ENCODE measurements at places on chromosomes 3 and 15.

- no peak for DNase-seq
- H3K27me3 ChIP-seq: peaks cover 3% of the 10 kb centered on the region
- no peaks in the 10 kb centered on the region for H3K36me3 ChIP-seq
- no peak overlapping the region for H3K4me3 ChIP-seq
These were observed 224.8 kb upstream of the HES1 start for GRCh38 chr3:193910886-193911738.

GRCh38 chr3:42476225-42477125 is 26.0 kb upstream of the VIPR1 start:
- H3K36me3 ChIP-seq: no peaks in the 10 kb centered on the region
- H3K4me3 ChIP-seq: no peak overlapping the region
- no peak for DNase-seq
- H3K4me1 ChIP-seq: no peaks in the 10 kb centered on the region
- no peak overlapping the region for H3K27ac ChIP-seq

DNA sequence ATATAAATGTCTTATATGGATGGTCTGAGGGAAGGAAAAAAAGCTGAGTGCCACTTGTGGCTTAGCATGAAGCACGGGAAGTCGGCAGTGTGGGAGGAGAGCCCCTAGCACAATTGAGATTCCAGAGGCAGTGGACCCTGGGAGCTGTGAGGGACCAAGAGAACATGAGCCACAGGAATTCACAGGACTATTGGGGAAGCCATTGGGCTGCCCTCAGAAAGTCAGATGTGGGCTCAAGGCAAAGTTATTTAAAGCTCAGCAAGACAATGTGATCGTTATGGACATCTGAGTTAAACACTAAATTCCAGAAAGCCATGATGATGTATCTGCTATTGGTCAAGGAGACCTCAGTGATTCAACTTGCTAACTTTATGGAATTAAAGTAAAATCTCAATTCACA is 380.8 kb upstream of the IL12A start:
- DNase-seq: no peak
- H3K27ac ChIP-seq: no peak overlapping the region
- no peaks in the 10 kb centered on the region for H3K4me1 ChIP-seq
- H3K36me3 ChIP-seq: no peaks in the 10 kb centered on the region
- H3K4me3 ChIP-seq: no peak overlapping the region

GRCh38 chr15:95032156-95032555 is 800.8 kb downstream of the MCTP2 start:
- H3K27me3 ChIP-seq: no peaks in the 10 kb centered on the region
- DNase-seq: no peak
- H3K4me3 ChIP-seq: no peak overlapping the region

DNA sequence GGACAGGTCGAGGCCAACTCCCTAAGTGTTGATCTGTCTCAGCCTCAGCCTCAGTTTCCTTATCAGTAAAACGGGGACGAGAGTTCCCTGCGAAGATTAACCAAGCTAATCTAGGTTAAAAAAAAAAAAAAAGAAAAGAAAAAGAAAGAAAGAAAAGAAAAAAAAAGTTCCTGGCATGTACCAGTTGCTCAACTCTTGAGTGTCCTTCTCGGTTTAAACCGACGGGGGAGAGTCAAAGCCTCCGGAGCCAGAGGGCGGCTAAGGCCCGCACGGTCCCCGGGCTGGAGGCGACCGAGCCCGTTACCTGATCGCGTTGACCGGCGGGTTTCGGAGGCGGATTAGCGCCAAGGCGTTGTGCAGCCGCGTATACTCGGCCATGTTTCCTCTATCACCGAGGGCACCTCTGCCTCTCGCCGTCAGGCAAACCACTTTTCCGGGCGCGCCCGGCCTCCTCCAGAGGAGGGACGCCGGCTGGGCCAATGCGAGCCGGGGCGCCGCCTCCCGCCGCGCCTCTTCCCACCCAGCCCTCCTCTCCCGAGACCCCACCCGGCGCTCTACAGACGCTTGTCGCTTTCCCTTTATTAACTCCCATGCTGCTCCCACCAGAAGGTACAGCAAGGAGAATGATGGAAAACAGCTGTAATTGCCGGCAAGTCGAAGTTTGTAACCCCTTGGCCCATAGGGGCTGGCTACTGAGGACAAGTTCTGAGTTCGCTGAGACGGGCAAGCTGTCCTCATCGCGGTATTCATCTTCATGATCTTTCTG is at the start of gene EHHADH:
EHHADH (minus strand) TSS at position 405 of the 766 bp plus-strand sequence; CDS start at position 378, 27 bp downstream.
- H3K27me3 ChIP-seq: peaks cover 3% of the 10 kb centered on the region
- H3K4me3 ChIP-seq: peak within 1 kb of the TSS; percentile 69
- DNase-seq: peak; percentile 66
- peaks cover 2% of the 10 kb centered on the region for H3K36me3 ChIP-seq
- H3K27ac ChIP-seq: no peak within 1 kb of the TSS

DNA sequence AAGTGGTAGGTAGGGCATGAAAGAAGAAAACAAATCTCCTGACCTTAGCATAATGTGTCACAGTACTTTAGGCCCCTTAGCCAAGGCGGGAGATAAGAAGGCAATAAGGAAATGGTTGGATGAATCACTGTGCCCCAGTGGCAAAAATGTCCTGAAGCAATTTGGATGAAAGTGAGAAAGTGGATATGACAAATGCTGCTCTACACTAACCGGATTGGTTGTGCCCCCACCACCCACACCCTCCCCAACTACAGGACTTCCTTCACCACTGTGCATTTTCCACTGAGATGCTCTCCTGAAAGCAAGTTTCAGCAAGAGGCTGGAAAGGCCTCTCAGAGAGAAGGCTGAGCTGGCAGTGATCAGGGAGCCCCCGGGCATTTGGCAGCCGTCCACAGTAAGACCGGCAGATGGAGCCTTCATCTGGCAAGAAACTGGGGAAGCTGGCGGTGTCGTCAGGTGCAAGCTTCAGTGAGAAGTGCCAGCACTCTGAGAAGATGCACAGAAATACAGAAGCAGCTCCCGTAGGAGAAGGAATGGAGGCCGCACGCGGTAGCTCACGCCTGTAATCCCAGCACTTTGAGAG is 63.8 kb downstream of the ATP1B3 start:
- no peaks in the 10 kb centered on the region for H3K36me3 ChIP-seq
- peaks cover 4% of the 10 kb centered on the region for H3K27me3 ChIP-seq
- peaks cover 9% of the 10 kb centered on the region for H3K4me1 ChIP-seq
- H3K4me3 ChIP-seq: no peak overlapping the region
- peak; percentile 25 for DNase-seq

DNA sequence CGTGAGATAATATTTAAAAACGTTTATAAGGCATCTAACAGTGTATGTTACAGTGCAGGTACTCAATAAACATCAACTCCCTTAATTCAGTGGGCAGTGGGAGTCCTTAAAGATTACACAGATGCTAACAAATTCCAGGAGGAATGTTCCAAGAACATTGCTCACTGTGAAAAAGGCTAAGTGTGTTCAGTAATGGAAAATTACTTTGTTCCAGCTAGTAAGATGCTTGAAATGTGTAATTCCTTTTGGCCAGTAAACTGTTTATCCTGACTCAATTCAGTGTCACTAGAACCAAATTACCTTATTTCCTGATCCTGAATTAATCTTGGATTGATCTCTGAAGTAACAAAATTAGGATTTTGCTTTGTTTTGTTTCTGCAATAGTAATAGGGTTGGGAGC is 54.2 kb upstream of the SEMA6D start:
- H3K4me3 ChIP-seq: no peak overlapping the region
- no peaks in the 10 kb centered on the region for H3K4me1 ChIP-seq
- H3K27me3 ChIP-seq: no peaks in the 10 kb centered on the region
- DNase-seq: no peak
- H3K27ac ChIP-seq: no peak overlapping the region

DNA sequence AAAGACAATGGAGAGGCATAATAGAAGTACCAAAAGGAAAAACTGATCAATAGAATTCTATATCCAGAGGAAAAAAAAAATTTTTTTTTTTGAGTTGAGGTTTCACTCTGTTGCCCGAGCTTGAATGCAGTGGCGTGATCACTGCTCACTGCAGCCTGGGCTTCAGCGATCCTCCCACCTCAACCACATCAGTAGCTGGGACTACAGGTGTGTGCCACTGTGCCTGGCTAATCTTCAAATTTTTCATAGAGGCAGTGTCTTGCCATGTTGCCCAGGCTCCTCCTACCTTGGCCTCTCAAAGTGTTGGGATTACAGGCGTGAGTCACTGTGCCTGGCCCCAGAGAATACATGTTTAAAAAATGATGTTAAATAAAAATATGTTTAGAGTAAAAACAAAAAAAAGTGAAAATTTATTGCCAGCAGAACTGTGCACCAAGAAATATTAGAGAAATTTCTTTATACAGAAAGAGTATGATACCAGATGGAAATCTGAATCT is 154.3 kb upstream of the ZBTB20 start:
- no peak overlapping the region for H3K27ac ChIP-seq
- no peak overlapping the region for H3K4me3 ChIP-seq
- DNase-seq: no peak

GRCh38 chr3:194617827-194618226 is 15.4 kb downstream of the TMEM44 start:
- no peaks in the 10 kb centered on the region for H3K36me3 ChIP-seq
- H3K4me3 ChIP-seq: no peak overlapping the region
- H3K27ac ChIP-seq: no peak overlapping the region

GRCh38 chr15:71709808-71710418 is 100.4 kb upstream of the NR2E3 start:
- no peak overlapping the region for H3K4me3 ChIP-seq
- no peak overlapping the region for H3K27ac ChIP-seq
- DNase-seq: no peak

DNA sequence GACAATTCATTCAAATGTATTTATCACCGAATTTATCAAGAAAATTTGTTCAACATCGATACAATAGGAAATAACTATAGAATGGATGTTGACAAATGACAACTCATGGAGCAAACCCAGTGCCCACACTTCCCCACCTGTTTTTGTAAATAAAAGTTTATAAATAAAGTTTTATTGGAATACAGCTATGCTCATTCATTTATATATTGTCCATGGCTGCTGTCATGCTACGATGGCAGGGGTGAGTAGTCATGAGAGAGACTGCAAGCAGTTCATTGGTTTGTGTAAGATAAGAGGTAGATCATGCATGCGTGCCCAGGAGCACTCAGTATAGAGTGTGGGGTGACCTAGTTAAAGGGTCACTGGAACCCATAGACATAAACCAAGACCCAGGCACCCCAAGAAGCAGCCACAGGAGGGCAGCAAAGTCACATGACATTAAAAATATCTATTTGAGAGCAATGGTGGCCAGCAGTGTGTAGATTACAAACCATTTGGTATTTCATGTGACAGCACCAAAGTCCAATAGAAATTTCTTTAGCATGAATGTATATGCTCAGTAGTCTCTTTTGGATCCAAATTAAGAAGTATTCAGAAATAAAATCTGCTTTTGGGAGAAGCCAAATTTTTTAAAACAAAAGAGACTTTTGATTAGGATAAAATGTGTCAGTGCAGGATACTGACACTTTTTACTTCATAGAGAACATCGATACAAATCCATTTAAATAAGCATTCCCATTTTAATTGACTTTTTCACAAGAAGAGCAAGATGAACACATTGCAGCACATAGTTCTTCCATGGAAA is 794.8 kb downstream of the MCTP2 start:
- peak; percentile 38 for DNase-seq
- no peaks in the 10 kb centered on the region for H3K27me3 ChIP-seq
- no peak overlapping the region for H3K4me3 ChIP-seq
- no peaks in the 10 kb centered on the region for H3K4me1 ChIP-seq

- H3K27ac ChIP-seq: no peak overlapping the region
- peaks cover 3% of the 10 kb centered on the region for H3K27me3 ChIP-seq
- DNase-seq: no peak
These were observed 2.3 kb upstream of the TMPRSS7 start for GRCh38 chr3:112032098-112032731.

DNA sequence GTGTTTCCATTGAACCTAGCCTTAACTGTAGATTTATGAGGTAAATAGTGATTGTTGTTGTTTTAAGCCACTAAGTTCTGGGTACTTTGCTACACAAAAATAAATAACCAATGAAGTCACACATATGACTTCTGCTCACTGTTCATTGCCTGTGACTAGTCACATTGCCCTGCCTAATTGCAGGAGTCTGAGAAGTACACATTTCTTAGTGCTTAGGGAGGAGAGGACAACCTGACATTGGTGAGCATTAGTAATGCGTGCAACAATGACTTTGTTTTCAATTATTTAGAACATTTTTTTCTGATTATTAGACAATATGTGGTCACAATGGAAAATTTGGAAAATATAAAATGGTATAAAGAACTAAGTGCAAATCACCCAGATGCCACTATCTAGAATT is 133.2 kb upstream of the DAZL start:
- no peaks in the 10 kb centered on the region for H3K27me3 ChIP-seq
- no peak overlapping the region for H3K27ac ChIP-seq
- H3K36me3 ChIP-seq: no peaks in the 10 kb centered on the region
- H3K4me1 ChIP-seq: no peaks in the 10 kb centered on the region

DNA sequence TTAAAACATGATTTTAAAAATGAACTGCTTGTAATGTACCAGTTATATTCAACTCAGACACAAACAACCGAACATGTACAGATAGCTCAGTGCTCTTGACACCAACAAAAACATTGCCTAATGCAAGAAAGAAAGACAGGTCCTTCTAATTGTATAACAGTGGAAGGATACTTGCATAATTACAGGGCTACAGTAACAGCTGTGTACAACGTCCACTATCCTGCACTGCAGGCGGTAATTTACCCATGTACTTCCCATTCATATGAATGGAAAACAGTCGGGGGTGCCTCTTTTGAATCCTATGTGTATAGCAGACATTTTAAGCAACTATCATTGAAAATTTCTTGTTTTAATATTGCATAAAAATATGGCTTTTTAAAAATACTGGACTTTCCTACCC is 41.1 kb upstream of the PLSCR5 start:
- DNase-seq: no peak
- H3K4me3 ChIP-seq: no peak overlapping the region
- no peaks in the 10 kb centered on the region for H3K27me3 ChIP-seq
- H3K4me1 ChIP-seq: no peaks in the 10 kb centered on the region

- H3K4me3 ChIP-seq: no peak overlapping the region
- peaks cover 12% of the 10 kb centered on the region for H3K27me3 ChIP-seq
- H3K36me3 ChIP-seq: no peaks in the 10 kb centered on the region
- H3K4me1 ChIP-seq: peaks cover 2% of the 10 kb centered on the region
- no peak for DNase-seq
- no peak overlapping the region for H3K27ac ChIP-seq
These were observed 139.3 kb upstream of the ICE2 start for GRCh38 chr15:60618206-60618605.

GRCh38 chr15:40325188-40325587 is 1.7 kb downstream of the INAFM2 start:
- peak overlapping the region; percentile 69 for H3K4me3 ChIP-seq
- H3K36me3 ChIP-seq: peaks cover 7% of the 10 kb centered on the region
- H3K27me3 ChIP-seq: peaks cover 26% of the 10 kb centered on the region
- peaks cover 29% of the 10 kb centered on the region for H3K4me1 ChIP-seq

GRCh38 chr3:89098173-89098572 is 9.2 kb upstream of the EPHA3 start:
- no peak for DNase-seq
- no peaks in the 10 kb centered on the region for H3K4me1 ChIP-seq
- no peaks in the 10 kb centered on the region for H3K27me3 ChIP-seq
- no peak overlapping the region for H3K27ac ChIP-seq

- H3K4me1 ChIP-seq: no peaks in the 10 kb centered on the region
- H3K36me3 ChIP-seq: no peaks in the 10 kb centered on the region
- H3K4me3 ChIP-seq: no peak overlapping the region
- DNase-seq: no peak
- no peak overlapping the region for H3K27ac ChIP-seq
- no peaks in the 10 kb centered on the region for H3K27me3 ChIP-seq
These were observed 24.2 kb upstream of the SLC41A3 start for GRCh38 chr3:126107957-126108675.
